HT-29 (cell line): ENCODE measurements at places on chromosomes 6 and 20. TPM values are rescaled to one million over a fixed set of nuclear protein-coding genes. Genes with fewer than 3 reads are reported as not detected.

GRCh38 chr6:148432462-148433195, 90.0 kb downstream of the SASH1 start:
- DNase-seq, result no peak

GRCh38 chr20:56755201-56755600, 126.1 kb downstream of the TFAP2C start:
- no peak for DNase-seq

DNA sequence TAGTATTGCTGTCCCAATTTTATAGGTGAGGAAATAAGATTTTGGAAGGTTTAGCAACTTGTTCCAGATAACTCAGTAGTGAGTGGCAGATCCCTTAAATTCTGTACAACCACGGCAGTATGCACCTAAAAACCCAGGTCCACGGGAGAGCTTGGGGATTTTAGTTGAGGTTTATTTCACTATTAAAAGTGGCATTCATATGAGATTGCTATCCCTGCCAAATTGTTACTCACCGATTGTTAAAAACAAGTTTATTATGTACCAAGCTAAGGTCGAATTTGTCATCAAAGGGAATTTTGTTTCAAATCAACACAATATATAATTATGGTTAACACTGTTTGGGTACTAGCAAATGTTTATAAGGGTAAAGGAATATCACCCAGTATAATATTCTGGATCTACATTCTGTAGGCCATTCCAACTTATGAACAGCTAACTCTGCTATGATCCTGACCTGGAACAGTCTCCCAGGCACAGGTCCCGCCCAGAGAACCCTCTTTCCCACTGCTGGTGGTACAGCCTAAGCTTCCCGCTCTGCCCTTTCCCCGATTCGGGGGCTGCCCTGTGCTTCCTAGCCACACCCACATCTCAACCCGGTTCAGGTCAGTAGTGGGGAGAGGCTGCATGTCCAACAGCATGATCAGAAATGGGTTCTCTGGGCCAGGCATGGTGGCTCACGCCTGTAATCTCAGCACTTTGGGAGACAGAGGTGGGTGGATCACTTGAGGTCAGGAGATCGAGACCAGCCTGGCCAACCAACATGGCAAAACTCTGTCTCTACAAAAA, 24.9 kb downstream of the GPLD1 start:
- DNase-seq, result no peak

- no peak for DNase-seq
Observed at GRCh38 chr6:66687611-66688140, 980.6 kb upstream of the EYS start.

DNA sequence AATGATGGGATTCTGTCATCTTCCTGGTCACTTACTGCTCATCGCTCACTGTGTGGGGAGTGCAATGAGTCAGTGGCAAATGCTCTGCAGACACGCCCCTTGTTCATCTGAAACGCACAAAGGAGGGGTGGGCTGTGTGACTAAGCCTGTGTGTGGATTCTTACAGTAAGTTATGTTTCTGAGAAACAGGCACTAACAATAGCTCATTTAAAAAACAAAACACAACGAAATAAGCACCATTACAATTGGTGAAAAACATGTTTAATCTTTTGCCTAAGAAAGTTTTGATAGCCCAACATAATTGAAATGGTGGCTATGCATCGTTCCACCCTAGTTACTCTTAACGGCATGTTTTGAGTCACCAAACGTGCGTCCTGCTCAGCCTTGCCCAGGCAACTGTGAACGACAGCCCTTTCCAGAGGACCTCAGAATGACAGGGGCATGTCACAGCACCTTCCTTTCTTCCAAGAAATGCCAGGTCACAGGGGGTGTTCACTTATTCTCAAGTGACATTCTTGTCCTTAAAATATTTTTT, 118.4 kb upstream of the SGK1 start:
- DNase-seq, result peak; percentile 66

- DNase-seq, result no peak
Observed at GRCh38 chr6:53986721-53987521, 124.3 kb upstream of the MLIP start.

GRCh38 chr6:16901782-16902181, 140.5 kb upstream of the ATXN1 start:
- DNase-seq, result peak; percentile 21

GRCh38 chr6:13135152-13135551, 193.2 kb downstream of the TBC1D7 start:
- peak; percentile 6 for DNase-seq

- no peak for DNase-seq
Observed at GRCh38 chr20:3231889-3232588, 7.0 kb downstream of the SLC4A11 start.

DNA sequence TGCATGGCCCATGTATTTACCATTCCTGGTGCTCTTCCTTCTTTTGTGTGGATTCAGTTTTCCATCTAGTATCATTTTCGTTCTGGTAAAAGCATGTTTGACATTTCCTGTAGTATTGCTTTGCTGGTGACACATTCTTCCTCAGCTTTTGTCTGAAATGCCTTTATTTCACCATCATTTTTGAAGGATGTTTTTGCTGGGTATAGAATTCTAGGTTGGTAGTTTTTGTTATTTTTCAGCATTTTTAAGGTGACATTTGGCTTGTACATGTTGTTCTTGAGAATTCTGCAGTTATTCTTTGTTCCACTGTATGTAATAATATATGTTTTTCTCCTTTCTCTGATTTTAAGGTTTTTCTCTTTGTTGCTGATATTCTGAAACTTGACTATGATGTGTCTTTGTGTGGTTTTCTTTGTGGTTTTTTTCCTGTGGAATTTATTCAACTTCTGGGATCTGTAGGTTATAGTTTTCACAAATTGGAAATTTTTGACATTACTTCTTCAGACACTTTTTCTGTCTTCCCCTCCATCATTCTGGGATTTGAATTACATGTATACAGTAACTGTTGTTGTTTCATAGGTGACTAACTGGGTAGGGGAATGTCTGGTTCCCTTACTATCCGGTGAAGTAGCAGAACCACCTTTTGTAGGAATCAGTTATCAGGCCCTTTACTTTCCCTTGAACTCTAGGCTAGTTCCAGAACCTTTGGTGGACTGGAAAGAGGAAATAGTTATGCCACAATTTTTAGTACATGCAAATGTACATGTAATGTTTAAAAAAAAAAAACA, 30.2 kb downstream of the SNX9 start:
- DNase-seq, result no peak

- DNase-seq, result peak; percentile 33
Observed at GRCh38 chr6:166999884-167000253, 672 bp downstream of the CEP43 start.

- peak; percentile 25 for DNase-seq
Observed at GRCh38 chr6:44304282-44305199, 8.6 kb downstream of the AARS2 start.

GRCh38 chr6:77292564-77293546, 170.4 kb downstream of the HTR1B start:
- DNase-seq, result no peak

DNA sequence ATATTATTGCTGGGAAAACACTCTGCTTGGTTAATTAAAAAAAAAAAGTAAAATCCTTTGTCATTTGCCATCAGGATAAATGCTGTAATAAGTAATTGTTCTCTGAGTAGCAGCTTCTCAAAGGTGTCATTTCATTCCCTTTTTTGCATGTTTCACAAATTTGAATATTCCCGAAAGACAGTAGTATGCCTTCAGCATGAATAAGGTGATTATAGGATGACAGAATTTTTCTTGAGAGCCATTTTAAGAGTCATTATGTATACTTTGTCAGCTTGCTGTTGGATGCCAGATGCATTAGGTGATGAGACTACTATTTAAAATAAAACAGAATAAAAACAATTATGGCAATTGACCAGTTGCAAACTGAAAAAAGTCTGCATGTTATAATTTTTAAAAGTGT, 200.7 kb downstream of the HDGFL1 start:
- no peak for DNase-seq

GRCh38 chr6:46184114-46184513, 13.3 kb upstream of the ENPP5 start:
- no peak for DNase-seq

DNA sequence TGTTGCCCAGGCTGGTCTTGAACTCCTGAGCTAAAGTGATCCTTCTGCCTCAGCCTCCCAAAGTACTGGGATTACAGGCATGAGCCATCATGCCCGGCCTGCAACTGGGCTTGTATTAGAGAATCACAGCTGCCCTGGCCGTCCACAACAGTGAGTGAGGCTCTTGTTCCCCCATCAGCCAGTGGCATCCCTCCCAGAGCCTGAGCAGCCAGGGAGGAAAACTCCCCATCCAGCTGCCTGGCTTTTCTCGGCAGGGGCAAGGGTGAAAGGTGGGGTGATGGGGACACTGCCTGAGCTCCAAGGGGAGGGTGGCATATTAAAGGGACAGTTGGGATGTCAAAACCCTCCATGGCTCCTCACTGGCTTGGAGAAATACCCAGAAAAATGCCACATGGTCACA, 185.6 kb downstream of the NFATC2 start:
- DNase-seq, result no peak

- DNase-seq, result no peak
Observed at GRCh38 chr20:10398834-10399369, 35.1 kb downstream of the MKKS start.

GRCh38 chr20:41650231-41650948, 32.2 kb upstream of the CHD6 start:
- peak; percentile 94 for DNase-seq

DNA sequence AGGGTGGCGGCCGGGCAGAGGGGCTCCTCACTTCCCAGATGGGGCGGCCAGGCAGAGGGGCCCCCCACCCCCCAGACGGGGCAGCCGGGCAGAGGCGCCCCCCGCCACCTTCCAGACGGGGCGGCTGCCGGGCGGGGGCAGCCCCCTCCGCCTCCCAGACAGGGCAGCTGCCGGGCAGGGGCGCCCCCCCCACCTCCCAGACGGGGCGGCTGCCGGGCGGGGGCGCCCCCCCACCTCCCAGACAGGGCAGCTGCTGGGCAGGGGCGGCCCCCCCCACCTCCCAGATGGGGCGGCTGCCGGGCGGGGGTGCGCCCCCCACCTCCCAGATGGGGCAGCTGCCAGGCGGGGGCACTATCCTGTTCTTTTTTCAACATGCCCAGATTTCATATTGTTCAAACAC, 78.2 kb upstream of the DST start:
- no peak for DNase-seq

DNA sequence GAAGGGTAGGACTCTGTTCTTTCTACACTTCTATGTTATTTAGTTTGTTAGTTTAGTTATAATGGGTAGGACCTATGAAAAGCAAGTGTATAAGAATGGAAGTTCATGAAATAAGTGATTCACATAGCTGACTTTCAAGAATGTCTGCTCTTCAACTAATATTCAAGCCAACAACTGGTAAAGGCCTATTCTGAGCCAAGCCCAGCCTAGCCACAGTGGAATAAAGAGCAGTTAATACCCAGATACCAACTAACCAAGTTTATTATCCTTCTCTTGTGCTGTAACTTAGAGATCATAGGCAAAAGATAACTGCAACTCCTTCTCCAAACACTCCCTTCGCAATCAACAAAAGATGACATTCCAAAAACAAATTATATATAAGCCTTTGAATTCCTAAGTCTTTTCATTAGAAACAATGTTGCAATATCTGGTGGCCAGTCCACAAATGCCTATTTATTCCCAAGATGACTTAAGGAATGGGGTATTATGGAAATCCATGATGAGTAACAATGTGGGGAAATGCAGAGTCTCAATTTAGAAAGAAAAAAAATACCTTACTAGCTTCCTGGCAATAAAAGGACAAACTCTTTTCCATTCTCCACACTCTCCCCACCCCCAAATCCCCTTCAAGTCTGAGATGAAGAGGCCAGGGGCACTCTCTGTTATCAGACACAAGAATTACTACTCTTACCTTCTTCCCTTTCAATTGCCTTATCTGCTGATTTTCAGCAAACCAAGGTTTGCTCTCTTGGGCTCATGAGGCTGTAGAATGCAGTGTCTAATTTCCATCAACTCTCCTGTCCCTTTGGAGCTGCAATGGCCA, 27.4 kb downstream of the BTBD9 start:
- DNase-seq, result no peak

DNA sequence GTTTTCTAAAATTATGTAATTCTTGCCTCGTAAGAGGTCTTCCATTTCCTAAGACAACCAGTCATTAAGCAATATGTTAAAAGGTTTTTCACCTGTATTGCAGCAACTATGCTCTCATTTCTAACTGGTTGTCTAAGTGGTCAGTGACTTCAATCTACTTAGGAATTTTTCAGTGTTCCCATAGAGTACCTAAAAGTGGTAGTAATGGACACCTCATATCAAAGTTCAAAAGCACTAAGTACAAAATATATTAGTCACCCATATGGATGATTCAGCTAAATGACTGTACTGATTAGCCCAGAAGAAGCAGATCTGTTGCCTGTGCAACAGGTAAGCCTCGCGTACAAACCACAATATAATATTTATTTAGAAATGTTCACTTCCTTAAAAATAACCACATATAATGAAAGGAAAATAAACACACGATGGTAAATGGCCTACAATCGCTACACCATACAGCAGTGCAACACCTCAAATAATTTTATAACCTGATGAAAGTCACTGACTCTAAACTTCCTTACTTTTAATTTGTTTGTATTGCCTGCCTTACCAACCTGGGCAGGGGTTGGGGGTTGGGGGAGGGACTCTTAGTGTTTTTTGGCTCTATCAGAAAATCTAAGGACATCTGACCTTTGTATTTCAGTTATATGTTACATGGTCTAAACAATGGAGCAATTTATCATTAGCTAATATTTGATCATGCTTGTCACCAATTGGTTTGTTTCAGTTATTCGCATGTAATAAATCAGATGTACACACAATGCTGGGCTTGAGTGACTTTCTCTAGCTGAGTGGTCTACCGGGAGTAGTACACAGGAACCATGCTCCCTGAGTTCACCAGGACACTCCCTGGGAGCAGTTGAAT, 105.9 kb downstream of the HIVEP2 start:
- peak; percentile 57 for DNase-seq

- no peak for DNase-seq
Observed at GRCh38 chr6:92623431-92623830, 795.9 kb downstream of the EPHA7 start.

DNA sequence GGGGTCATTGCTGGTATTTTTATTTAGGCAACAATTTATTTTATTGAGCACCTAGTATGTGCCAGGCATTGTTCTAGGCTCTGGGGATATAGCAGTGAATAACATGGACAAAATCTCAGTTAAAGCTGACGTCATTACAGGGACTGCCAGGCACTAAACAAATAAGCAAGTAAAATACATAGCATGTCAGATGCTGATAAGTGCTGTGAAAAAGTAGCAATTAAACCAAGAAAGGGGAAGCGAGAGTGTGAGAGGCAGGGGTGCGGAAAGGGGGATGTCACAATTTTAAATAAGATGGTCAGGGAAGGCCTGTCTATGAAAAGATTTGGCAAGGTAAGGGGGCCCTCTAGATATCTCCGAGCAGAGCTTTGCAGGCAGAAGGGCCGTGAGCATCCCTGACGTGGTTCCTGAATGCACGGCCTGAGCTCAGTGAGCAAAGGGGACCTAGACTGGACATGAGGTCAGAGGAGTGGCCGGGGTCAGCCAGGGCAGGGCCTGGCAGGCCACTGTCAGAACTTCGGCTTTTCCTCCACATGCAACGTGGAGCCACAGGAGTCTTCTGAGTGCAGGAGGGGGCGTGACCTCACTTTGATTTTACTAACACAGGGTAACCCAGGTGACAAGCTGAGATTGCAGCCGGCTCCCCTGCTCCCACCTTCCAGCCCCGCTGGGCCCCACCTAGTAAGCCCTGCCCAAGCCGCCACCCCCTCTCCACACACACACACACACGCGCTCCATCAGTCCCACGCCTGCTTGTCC, 24.2 kb upstream of the SIRPA start:
- no peak for DNase-seq

Gene RAD21L1
- total RNA-seq, result not detected in 2 replicates

Gene PPP1R16B
- not detected in 2 replicates for total RNA-seq

Gene CRISP3
- not detected in 2 replicates for total RNA-seq

Gene CYP39A1
- 0.94 and 1.3 TPM in 2 replicates for total RNA-seq

Gene SEL1L2
- total RNA-seq, result not detected in 2 replicates

Gene PARD6B
- total RNA-seq, result 23.7 and 29.9 TPM in 2 replicates

Gene ARHGAP40
- 0.05 TPM in 1 of 2 replicates, not detected in the other for total RNA-seq

Gene ASF1A
- total RNA-seq, result 17.4 and 29.8 TPM in 2 replicates

Gene CST5
- not detected in 2 replicates for total RNA-seq
